Activated CD4-positive, alpha-beta T cell treated with anti-CD3 and anti-CD28 coated beads for 36 hours (primary cell): ENCODE measurements at places on chromosomes 3 and 15.
A peak's percentile ranks its signal among the peaks of the same experiment; 100 is the strongest.

DNA sequence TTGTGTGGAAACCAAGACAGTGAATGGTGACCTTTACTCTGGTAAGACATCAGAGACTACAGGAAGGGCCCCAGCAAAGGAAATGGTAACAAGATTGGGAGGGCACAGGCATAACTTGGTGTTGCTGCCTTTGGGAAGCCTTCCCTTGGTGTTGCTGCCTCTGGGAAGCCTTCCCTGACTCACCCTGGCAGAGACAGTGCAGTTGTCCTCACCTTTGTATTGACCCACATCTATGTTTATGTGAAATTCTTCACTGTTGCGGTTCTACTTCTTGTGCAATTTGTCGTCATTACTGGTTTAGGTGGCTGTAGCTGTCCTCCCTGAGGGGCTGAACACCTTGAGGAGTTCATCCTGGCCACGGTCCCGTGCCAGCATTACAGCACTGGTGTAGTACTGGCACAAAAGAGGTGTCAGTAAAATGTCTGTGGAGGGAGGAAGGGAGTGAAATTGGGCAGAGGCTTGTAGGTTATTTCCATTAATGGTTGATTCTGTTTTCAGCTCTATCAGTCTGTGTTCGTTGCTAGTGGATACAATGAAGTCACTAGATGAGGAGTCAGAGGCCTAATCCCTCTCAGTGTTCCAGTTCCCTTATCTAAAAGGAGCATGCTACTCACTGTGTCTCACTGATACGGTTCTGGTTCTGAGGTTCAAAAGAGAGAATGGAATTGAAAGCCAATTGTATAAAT, 21.6 kb downstream of the IFT122 start:
- no peak for DNase-seq
- H3K4me1 ChIP-seq = no peaks in the 10 kb centered on the region
- H3K4me3 ChIP-seq = no peak overlapping the region
- H3K36me3 ChIP-seq = peaks cover 4% of the 10 kb centered on the region

DNA sequence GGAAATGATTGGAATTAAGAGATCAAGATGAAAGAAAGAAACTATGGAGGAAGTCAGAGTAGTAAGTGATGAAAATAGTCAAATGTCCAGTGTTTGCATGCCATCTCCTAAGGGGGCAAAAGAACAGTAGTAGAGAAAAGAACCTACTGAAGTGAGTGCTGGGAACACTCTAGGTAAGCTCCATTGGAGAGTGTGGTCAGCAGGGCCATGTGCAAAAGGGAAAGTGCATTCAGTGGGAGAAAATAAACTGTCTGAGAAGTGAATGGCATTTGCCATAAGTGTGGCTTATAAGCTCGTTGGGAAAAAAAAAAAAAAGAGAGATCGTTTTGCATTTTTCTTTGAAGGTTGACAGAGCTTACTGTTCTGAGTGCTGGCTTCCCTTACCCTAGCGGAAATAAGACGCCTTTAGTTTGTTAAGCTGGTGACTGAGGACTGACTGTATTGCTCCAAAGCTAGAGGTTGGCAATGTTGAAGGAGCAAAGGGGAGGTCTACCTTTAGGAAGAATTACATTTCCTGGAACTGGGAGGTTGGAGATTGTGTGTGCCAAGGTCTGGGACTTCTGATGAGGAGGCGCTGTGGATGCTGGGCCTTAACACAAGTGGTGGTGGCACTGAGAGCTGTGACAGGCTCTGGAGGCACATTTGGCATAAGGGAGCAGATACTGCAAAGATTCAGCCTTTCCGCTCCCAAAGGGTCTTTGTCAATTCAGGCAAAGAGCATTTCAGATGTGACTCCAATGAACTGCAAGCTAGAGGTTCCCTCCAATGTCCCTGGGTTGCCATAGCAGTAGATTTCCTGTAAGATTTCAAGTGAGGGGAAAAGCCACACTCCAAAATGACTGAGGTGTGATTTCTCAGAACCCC, 287.8 kb upstream of the SATB1 start:
- no peaks in the 10 kb centered on the region for H3K27me3 ChIP-seq
- DNase-seq = peak; percentile 69
- H3K4me3 ChIP-seq = peak overlapping the region; percentile 66
- peaks cover 73% of the 10 kb centered on the region for H3K4me1 ChIP-seq
- peaks cover 37% of the 10 kb centered on the region for H3K36me3 ChIP-seq

DNA sequence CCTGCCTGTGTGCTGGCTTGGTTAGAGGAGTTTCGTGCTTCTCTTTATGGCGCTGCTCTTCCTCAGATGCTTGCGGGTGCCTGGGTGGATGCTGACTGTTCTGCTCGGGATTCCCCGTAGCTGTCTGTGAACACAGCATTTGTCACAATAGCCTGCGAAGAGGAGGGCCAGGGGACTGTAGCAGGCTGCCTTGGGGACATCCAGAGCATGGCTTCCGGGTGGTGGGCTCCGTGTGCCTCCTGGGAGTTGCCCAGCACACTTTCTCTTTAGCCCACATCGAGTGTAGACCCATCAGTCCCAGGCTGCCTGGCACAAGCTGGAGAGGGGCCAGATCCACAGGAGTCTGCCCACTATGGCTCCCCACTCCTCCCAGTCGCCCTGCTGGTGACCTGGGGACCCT, 22.4 kb downstream of the LRRK1 start:
- H3K27ac ChIP-seq = no peak overlapping the region
- no peak for DNase-seq
- peaks cover 1% of the 10 kb centered on the region for H3K27me3 ChIP-seq
- H3K4me3 ChIP-seq = no peak overlapping the region

GRCh38 chr3:2847062-2847841, 262.9 kb downstream of the IL5RA start:
- no peak for DNase-seq
- H3K4me1 ChIP-seq = peaks cover 4% of the 10 kb centered on the region
- no peaks in the 10 kb centered on the region for H3K36me3 ChIP-seq
- H3K27ac ChIP-seq = no peak overlapping the region
- H3K27me3 ChIP-seq = peaks cover 2% of the 10 kb centered on the region

DNA sequence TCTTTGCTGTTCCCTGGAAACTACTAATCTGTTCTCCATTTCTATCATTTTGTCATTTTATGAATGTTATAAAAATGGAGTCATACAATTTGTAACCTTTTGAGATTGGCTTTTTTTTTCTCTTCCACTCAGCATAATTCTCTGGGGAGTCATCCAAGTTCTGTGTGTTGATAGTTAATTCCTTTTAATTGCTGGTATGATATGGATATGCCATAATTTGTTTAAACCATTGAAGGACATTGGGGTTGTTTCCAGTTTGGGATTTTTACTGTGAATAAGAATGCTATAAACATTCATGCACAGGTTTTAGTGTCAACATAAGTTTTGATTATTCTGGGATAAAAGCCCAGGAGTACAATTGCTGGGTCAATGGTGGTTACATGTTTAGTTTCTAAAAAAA, 279.4 kb downstream of the WNT5A start:
- H3K27me3 ChIP-seq = no peaks in the 10 kb centered on the region
- H3K36me3 ChIP-seq = no peaks in the 10 kb centered on the region
- DNase-seq = no peak
- H3K27ac ChIP-seq = no peak overlapping the region
- no peak overlapping the region for H3K4me3 ChIP-seq
